Activated CD4-positive, alpha-beta T cell treated with anti-CD3 and anti-CD28 coated beads, Interleukin-2, amount 50 U/mL, for 16 hours (primary cell): ENCODE measurements at places on chromosomes 4 and X.
A peak's percentile ranks its signal among the peaks of the same experiment; 100 is the strongest.

GRCh38 chrX:147072747-147073146 lies 258.2 kb upstream of the CXorf51A start:
- no peak for DNase-seq

- no peak for DNase-seq
Observed at GRCh38 chrX:133493366-133493765, 78.1 kb upstream of the GPC4 start.

DNA sequence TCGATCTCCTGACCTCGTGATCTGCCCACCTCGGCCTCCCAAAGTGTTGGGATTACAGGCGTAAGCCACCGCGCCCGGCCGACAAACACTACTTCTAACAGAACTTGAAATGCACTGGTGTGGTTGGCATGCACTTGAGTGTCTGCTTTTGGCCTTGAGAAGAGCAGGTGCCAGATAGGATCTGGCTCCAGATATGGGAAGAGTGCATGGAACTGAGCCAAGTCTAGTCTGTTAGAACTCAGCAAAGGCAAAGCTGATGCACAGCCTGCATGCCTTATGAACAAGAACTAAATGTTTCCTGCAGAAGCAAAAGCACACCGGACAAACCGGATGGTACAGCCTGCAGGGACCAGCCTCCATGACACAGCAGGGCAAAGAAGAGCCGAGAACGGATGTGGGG lies 35.1 kb upstream of the TBL1X start:
- DNase-seq, result no peak

DNA sequence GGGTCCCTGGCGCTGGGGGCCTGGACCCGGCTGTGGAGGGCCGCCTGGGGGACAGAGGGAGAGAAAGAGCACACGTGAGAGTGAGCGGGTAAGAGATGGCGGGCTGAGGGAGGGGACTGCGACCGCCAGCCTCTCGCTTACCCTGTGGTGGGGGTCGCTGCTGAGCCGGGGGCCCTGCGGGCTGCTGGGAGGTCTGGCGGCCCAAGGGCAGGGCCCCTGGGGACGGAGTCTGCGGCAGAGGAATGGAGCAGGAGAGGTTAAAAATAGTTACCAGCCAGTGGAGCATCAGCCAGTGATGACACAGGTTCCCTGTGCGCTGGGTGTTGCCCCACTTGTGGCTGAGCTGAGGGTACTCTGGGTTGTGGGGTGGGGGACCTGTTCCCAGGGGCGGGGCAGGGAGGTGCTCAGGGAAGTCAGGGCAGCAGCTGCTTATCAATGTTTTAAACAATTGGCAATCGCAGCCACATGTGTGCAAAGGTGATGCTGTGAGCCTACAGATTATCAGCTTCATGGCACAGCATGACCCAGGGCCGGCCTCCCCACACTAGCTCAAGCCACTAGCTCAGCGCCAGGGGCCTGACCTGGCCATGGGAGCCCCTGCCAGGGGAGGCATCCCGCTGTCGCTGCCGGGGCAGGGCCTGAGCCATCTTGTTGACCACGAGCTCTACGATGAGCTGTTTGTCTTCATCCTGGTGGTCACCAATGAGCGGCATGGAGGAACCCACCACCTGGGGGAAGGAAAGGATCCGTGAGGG lies 7.5 kb upstream of the TIMP1 start:
- no peak for DNase-seq

DNA sequence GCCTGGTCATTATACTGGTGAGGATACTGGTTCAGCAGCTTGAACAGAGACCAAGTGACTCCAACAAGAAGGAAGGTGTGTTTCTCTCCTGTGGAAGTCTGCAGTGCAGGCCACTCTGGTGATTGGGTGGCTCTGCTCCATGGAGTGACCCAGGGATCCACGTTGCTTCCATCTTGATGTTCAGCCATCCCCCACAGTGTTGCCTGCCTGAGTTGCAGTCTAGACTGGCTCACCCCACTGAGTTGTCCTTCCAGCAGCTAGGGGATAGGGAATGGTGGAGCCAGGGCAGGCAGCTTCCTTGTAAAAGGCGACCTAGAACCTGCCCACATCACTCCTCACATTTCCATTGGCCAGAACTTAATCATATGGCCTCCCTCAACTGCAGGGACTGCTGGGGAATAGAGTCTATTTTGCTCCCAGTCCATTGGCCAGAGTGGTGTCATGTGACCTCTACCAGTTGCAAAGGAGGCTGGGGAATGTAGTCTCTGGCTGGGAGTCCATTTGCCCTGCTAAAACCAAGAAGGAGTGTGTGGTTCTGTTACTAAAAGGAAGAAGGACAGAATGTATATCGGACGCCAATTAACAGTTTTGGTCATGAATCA lies 8.0 kb downstream of the MAN2B2 start:
- peak; percentile 14 for DNase-seq

DNA sequence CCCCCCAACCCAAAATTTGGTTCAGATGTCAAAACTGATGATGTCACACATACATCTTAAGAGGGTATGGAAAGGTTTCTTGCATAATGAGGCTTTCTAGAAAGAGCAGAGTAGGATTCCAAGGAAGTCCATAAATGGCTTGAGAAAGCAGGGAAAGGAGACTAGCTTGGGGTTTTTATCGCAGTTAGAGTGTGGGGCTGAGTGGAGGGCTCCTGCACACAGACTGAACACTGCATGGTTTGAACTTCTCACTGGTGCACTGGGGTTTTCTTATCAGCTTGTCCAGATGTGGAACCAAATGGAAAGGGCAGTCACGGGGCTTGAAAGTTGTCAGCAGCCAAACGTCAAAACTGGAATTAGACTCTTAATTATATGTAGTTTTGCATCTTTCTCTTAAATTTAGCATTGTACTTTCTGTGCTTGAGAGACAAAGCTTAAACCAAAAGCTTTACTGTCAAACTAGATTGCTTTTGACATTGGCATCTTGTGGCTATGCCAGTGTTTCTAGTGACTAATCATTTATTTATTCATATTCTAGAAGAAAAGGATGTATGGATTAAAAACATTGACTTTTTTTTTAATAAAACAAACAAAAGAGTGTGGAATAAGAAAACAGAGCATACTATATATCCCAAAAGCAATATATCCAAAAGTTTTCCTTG lies 78.3 kb upstream of the STIM2 start:
- no peak for DNase-seq

DNA sequence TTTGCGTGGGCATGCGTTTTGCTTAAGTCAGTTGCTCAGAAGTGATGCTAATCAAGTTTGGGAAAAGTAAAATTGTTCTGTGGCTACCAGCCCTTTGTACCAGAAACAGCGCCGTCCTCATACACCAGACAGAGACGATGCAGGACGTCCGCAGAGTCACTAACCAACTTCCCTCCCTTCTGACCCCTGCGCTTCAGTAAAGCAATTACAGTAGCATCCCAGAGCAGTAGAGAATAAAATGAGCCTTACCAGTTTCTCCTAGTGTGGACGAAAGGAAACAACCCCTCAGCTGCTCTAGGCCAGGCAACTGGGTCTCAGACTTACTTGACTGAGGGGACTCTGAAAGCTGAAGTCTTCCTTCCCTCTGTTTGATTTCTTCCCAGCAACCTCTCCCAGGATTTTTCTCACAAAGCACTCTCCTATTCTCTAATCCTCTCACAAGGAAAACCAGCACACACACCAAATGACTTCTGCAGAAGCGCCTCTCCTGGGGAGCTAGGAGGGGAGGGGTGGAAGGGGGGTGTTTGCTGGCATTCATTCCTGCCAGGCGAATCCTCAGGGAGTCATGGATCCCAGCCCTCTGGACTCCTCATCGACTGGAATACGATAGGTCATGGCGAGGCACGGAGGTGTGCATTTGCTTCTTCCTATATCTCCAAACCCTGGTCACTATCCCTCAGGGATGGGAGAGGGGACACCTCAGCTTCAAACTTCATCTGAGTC lies 56.0 kb upstream of the MID1 start:
- DNase-seq, result no peak

DNA sequence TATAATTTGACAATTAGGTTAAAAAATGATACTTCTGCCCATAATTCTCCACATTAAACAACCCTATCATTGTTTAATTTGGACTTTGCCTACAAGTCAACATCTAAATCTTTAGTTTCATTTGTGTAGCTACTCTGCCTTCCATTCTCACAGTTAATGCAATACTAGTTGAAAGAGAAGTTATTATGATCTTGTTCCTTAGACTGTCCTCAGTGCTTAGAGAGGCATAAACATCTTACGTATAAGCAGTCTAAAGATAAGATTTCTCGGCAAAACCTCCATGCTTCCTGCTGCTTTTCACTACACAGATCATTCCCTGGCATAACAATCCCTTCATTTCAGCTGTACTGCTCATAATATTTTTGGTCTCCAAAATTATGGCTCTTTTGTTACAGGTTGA lies 105.1 kb upstream of the CAMK2D start:
- DNase-seq, result no peak

GRCh38 chr4:94534401-94535312 lies 82.9 kb downstream of the PDLIM5 start:
- no peak for DNase-seq

DNA sequence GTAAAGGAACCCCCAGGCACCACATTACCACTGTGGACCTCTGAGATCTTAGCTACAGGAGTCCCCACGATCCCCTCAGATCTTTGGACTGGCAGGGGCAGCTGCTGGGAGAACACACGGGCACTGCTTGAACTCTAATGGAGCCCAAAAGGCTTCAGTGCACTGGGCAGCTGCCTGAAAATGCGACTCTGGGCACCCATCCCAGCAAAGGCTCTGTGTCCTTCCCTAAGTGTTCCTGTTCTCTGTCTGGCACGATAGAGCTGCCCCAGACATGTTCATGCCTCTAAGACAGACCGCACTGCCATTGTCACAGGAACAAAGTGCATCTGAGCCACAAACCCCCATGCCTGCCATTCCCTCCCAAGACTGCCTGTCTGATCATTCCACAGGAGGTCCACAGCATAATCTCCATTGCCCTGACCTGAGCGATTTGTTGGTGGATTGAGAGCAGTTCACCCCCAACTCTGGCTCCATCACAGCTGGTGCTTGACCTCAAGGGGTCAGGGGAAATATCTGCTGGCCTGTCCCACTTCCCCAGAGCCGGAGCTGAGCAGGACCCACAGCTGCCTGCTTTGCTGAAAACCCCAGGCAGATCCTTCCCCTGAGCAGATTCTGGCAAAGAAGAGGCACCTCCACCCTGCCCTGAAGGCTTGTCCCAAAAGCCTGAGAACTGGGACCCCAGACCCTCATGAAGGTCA lies 436.0 kb upstream of the INTU start:
- DNase-seq, result no peak

- no peak for DNase-seq
Observed at GRCh38 chrX:151398346-151398745, 1.3 kb downstream of the VMA21 start.

DNA sequence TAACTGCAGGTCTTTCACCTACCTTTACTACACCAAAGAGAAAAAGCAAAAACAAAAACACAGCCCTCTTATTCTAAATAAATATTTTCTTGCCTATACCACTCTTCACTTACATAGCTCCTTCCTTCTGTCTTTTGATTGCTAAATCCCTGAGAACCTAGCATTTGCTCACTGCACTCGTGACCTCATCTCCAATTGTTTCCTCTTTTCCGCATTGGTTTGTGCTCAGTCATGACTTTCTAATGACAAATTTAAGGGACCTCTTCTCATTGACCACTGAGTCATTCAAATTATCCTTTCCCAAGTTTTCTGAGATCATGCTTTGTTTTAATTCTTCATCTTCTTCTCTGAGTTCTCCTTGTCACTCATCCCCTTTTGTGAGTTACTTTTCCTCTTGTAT lies 1697.1 kb downstream of the STIM2 start:
- no peak for DNase-seq

GRCh38 chr4:14262221-14262620 lies 634.7 kb upstream of the BOD1L1 start:
- no peak for DNase-seq

GRCh38 chr4:76950956-76951671 lies 1.6 kb downstream of the SEPTIN11 start:
- no peak for DNase-seq

DNA sequence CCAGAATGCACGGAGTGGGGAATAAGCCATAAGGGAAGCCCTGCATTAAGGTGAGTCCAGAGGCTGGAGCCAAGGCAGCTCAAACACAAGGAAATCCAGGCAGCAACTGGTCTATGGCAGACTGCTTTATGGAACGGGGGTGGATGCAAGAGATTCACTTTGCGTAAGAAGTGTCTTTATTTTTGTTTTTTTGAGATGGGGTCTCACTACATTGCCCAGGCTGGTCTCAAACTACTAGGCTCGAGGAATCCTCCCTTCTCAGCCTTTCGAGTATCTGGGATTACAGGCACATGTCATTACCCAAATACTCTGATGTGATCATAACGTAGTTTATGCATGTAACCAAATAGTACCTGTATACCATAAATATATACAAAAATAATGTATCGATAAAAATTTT lies 199.5 kb downstream of the MAML3 start:
- DNase-seq, result no peak

DNA sequence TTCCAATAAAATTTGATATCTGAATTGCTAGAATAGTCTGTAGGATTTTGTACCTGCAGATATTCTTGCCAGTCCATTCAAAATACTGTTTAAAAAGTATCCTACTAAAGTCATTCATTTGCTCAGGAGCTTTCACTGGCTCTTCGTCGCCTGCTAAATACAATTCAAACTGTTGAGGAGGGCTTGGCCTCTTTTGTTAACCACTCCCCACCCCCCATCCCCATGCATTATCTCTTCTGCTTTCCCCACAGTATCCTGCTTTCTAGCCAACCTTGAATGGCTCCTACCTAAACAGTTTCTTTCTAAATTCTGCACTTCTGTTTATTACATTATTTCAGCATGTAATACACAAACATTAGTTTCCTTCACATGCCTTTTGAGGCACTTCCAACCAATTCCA lies 230.8 kb downstream of the CPE start:
- no peak for DNase-seq

DNA sequence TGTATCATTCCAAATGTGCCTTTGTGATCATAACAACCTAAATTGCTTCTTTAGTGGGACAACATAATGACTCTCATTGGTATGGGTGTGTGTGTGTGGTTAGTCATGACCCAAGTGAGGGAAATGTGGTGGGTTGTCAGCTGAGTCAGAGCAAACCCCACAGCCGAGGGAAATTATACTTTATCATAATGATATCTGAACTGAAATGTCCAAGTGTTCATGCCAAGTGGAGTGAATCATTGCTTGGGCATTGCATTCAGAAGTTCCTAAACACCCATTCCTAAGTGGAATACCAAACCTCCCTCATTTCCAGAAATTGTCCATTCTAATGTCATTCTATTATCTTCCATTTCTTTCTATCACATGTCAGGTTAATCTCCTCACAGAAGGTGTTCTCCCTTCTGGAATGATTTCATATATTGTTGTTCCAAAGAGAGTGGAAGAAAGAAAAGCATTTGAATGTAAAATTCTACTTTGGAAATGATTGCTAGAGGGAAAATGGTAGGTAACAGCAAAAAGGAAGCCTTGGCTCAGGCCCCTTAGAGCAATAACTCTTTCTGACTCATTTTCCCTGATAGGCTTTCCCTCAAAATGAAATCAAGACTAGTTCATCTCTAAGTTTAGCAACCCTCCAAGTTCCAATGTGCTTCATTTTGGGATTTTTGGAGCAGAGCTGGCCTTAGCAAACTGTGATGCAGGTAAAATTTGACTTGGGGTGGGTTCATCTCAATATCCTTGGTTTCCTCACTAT lies 230.7 kb upstream of the KCNIP4 start:
- DNase-seq, result no peak

GRCh38 chr4:114312338-114312737 lies 286.3 kb upstream of the UGT8 start:
- DNase-seq, result no peak

- peak; percentile 2 for DNase-seq
Observed at GRCh38 chrX:100600758-100601157, 16.0 kb downstream of the TNMD start.

- DNase-seq, result no peak
Observed at GRCh38 chrX:2495595-2495994, 5.2 kb downstream of the DHRSX start.

- DNase-seq, result peak; percentile 33
Observed at GRCh38 chr4:182448281-182449151, 205.3 kb downstream of the TENM3 start.
